ENCODE measurements at places on chromosomes 1 and 21.

DNA sequence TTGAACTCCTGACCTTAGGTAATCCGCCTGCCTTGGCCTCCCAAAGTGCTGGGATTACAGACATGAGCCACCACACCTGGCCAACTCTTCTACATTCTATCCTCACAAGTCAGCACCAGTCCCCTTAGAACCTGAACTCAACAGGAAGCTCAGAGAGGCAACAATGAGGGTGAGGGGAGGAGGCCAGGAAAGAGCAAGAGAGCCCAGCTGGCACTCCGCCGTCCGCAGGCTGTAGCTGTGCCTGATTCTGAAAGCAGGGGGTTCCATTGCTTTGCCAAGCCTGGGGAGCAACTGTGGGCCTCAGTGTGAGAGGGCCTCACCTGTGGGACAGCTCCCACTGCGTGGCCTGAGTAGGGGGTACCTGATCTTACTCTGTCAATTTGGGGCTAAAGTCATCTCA is 18.7 kb downstream of the STK40 start:
- DNase-seq: no peak

- DNase-seq: no peak
These were observed 8.1 kb downstream of the KRTAP21-3 start for GRCh38 chr21:30710499-30710898.

- no peak for DNase-seq
These were observed 6.3 kb downstream of the PHC2 start for GRCh38 chr1:33424610-33425009.

GRCh38 chr1:2135441-2135841 is 59.1 kb downstream of the FAAP20 start:
- no peak for DNase-seq

DNA sequence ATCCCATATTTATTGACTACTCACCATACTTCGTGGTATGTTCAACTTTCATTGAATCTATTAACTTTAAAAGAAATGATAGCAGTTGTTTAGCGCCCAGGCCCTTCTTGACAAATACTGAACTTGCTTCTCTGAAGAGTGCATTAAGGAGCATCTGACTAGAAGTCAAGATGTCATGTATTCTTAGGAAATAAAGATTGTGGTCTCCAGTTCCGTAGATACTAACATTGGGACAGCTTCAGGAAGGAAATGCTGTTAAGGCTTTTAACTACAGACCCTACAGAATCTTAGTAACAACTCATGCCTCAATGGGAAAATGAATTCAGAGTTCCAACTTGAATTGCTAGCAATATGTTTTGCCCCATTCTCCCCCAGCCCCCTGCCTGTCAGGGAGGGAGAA is 14.8 kb downstream of the LYST start:
- DNase-seq: no peak

DNA sequence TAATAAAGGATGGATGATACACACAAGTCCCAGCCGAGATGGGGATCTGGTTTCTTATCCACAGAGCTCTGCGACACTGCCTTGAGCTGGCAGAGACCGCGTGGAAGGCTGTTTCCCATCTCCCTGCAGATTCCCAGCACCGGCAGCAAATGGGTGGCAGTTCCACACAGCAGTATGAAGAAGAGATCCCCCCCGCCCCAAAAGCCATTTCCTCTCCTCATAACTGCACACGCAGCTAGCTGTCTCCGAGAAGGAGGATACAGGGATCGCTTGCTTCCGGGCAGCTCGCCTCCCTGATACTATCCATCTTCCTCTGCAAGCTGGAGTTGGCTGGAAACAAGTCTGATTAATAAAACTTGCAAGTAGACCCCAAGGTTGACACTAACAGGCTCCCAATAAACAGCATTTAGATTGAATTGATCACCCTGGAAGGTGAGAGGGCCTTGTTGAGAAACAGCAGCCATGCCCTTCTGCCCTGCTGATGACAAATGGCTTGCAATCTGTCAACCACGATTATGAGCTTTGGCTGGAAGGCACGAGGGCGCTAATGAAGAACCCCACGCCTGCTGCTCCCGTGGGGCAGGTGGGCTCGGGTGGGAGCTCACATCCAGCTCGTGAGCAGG is 642.3 kb downstream of the AJAP1 start:
- DNase-seq: no peak

- peak; percentile 47 for DNase-seq
These were observed 1.5 kb downstream of the AJAP1 start for GRCh38 chr1:4655674-4656532.

- DNase-seq: peak; percentile 97
These were observed 9.8 kb upstream of the CDC20 start for GRCh38 chr1:43348809-43349593.

DNA sequence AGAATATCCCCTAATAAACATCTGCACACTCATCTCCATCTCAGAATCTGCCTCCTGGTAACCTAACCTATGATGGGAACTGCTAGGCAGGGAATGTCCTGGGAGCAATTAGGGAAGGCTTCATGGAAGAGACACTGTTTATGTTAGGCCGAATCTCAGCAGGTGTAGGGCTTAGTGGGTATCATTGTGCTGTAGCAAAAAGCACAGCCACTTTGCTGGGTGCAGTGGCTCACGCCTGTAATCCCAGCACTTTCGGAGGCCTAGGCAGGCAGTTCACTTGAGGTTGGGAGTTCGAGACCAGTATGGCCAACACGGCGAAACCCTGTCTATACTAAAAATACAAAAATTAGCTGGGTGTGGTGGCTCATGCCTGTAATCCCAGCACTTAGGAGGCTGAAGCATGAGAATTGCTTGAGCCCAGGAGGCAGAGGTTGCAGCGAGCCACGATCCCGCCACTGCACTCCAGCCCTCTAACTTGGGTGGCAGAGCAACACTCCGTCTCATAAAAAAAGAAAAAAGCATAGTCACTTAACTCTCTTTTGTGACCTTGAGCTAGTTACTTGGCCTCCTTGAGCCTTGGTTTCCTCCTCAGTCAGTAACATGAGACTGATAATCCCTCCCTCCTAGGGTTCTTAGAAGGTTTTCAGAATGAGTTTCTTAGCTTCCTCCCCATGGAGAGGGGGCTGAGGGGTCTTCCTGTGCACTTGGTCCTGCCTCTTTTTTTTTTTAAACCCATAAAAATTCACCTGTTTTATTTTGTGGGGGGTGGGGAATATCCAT is 3.5 kb downstream of the RAB42 start:
- no peak for DNase-seq

DNA sequence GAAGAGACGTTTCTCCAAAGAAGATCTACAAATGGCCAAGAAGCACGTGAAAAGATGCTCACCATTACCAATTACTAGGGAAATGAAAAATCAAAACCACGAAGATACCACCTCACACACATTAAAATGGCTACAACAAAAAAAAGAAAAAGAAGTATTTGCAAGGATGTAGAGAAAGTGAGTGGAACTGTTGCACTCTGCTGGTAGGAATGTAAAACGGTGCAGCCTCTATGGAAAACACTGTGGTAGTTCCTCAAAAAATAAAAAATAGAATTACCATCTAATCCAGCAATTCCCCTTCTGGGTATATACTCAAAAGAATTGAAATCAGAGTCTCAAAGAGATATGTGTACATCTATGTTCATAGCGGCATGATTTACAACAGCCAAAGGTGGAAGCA is 115.4 kb upstream of the EDN2 start:
- no peak for DNase-seq

- no peak for DNase-seq
These were observed 19.3 kb downstream of the GRHL3 start for GRCh38 chr1:24338447-24338846.

GRCh38 chr1:200372885-200373181 is 37.0 kb downstream of the ZNF281 start:
- DNase-seq: no peak

DNA sequence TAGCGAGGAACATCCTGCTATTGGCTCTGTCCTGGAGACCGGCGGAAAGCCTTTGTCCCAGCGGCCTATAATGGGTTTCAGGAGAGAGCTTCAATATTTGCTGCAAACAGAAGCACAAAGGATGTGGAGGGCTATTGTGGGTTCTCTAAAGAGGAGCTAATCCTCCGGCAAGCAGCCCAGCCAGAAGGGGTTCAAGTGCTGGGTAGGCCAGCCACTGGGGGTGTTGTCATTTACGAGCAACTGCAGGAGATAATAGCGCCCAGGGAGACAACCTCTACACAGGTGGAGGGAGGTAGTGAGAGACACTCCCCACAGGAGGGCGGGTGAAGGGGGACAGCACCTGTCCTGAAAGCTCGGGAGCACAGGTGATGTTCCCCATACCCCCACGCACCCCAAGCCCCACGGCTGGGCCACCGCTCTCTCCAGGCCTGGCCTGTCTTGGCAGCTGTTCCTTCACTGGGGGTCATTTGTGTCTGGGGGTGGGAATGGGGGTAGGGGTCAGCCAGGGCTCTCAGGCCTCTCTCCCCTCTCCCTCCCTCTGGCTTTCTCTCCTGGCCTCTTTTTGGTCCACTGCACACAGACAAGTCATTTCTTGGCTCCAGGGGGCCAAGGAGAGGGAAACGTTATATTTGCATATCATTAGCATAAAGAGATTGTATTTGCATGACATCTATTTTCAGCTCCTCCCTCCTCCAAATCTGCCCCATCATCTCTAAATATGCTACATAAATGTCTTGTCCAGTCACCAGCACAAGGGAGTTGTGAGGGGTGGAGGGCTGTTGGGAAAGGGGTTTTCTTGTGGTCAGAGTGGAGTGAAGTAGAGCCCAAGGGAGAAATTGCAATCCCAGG is 22.0 kb upstream of the SLC26A9 start:
- DNase-seq: peak; percentile 68

DNA sequence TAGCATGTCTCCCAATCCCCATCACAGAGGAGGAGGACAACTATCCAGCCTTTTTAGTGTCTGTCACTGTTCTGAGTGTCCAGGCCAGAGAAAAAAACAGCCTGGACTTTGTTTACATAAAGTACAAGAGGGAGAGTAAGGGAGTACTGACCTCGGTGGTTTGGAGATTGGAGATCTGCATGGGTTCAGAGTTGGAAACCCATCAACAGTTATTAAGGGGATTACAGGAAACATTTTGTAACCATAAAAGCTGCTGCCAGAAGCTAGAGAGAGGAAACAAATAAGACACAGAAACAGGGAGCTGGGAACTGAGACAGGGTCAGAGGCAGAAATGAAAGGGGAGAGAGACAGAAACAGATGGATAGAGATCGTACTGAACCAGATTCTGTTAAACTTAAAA is 131.5 kb upstream of the CTTNBP2NL start:
- DNase-seq: no peak

DNA sequence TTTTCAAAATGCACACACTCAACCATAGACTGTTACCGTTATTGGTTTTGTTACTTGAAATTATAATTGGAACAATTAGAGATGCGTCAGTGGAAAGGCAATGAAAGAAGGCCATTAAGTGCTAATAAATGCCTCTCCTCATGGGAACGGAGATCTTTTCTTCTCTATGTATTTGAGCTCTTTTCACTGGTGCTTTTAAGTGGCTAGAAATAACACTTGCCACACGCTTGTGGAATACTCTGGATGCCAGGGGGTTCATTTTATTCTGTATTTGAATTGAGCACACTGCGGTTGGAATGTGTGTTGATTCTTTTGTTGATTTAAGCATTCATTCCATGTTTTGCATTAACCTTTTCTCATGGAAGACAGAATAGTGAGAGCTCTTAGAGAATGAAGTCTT is 68.4 kb downstream of the DNM3 start:
- DNase-seq: peak; percentile 19

DNA sequence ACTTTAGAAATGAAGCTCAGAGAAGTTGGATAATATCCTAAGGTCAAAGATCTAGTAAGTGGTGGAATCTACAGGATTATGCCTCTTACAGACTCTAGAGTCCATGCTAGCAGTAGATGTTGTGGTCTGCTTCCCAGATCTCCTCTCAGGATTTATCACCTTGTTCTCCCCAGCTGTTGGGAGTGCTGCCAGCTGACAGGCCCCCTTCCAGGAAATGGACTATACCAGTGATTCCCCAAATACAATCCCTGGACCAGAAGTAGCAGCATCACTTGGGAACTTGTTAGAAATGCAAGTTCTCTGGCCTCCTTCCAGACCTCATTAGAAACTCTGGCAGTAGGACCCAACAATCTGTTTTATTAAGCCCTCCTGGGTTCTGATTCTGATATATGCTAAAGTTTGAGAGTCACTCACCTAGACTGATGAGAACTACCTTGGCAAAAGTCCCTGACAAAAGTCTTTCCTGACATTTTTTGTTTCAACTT is 24.5 kb upstream of the NTNG1 start:
- DNase-seq: no peak
